ENCODE measurements at places on chromosomes 5 and 9. TPM values are rescaled to one million over a fixed set of nuclear protein-coding genes. Genes with fewer than 3 reads are reported as not detected.

DNA sequence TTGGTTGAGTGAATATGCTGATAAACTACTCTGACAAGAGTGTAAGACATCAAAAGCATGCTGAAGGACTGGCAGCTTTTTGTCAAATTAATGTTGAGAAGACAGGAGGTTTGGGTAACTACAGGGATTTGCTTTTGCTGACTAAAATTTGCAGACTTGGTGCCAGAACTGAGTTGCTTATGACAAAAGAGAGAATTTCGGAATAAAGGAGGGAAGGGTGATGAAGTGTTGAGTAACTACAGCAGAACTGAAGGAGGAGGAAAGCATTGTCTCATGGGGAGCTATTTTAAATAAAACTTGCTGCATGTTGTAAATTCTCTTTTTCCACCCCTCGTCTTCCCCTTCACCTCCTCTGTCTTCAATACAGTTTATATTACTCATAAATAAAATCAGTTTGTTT, 296.1 kb downstream of the YTHDC2 start:
- no peak for DNase-seq

- DNase-seq, result peak; percentile 92
Measured at GRCh38 chr9:4740638-4741364, at the start of gene AK3. Gene AK3 (minus strand): TSS chr9:4741202. CDS start chr9:4741087, 115 bp downstream.

- no peak for DNase-seq
Measured at GRCh38 chr5:143860211-143860610, 48.2 kb downstream of the HMHB1 start.

GRCh38 chr9:38523121-38523520, 97.3 kb downstream of the ANKRD18A start:
- no peak for DNase-seq

DNA sequence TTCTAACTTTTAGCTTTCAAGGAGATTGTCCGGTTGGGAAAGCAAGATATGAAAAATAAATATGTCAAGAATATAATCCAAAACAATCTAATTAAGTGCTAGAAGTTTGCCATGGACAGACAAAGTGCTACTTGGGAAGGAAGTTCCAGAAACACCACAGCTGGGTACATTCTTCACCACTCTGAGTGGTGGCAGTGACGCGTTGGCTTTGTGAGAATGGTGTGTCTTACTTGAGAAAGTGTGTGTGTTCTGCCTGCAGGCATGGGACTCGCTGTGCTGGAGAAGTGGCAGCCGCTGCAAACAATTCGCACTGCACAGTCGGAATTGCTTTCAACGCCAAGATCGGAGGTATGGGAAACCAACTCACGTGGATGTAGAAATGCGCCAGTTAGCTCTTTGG, 177.2 kb downstream of the PCSK5 start:
- DNase-seq, result no peak

- no peak for DNase-seq
Measured at GRCh38 chr9:28423255-28423654, 850.0 kb upstream of the C9orf72 start.

DNA sequence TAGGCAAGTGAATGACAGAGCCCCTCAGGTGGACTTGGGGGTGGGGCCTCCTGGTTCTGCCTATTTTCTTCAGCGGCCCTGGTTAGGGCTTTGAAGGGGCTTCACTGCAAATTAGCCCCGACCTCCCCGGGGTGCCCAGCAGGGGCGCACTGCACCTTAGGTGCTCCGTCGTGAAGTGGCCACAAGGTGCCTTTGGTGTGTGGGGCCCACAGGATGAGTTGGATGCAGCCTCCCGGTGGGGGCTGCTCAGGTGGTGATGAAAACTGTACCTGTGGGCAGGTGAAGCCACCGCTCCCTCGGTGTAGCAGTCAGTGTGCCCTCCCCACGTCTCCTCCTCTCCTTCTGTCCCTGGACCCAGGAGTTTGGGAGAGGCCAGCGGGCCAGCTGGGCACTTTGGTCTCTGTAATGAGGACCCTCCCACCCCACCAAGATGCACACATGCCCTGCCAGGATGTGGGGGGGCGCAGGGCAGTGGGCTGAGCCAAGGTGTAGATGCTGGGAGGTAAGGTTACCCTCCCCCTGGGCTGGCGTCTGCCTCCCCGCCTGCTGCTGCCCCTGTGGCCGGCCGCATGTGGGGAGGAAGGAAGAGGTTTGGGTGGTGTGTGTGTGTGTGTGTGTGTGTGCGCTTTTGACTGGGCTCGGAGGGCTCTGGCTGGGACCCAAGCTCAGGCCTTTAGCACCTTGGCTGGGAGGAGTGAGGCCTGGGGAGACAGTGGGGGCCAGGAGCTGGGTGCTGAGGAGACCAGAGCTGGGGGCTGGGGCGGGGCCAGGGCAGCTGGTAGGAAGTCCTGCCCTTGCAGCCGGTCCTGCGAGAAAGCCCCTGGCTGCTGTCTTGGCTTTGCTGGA, 55.6 kb downstream of the RXRA start:
- peak; percentile 56 for DNase-seq

- no peak for DNase-seq
Measured at GRCh38 chr5:147565524-147565923, 55.7 kb upstream of the DPYSL3 start.

GRCh38 chr9:128484686-128485413, 19.7 kb upstream of the GLE1 start:
- no peak for DNase-seq

GRCh38 chr9:114339130-114339908, 9.7 kb downstream of the ORM2 start:
- peak; percentile 74 for DNase-seq

DNA sequence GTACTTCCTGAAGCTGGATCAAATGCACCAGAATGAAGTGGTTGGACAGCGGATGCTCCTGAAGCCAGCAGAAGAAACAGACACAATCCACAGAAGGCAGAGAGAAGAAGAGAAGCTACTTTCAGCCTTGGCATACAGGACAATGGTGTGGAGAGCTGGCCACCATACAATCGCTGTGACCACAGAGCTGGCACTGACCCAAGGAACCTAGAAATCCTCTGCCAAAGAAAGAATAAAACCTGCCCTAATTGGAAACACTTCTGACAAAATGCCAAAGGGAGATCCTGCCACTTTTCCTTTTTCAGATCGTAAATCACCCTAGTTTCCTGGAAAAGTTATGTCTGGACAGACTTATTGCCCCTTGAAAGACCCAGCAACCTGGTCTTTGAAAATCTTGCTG, 77.8 kb downstream of the BAAT start:
- no peak for DNase-seq

- no peak for DNase-seq
Measured at GRCh38 chr9:114446036-114446435, 58.3 kb upstream of the AKNA start.

GRCh38 chr5:1673042-1673677, 126.5 kb downstream of the MRPL36 start:
- no peak for DNase-seq

GRCh38 chr5:55852503-55852902, 1.3 kb downstream of the IL31RA start:
- no peak for DNase-seq

DNA sequence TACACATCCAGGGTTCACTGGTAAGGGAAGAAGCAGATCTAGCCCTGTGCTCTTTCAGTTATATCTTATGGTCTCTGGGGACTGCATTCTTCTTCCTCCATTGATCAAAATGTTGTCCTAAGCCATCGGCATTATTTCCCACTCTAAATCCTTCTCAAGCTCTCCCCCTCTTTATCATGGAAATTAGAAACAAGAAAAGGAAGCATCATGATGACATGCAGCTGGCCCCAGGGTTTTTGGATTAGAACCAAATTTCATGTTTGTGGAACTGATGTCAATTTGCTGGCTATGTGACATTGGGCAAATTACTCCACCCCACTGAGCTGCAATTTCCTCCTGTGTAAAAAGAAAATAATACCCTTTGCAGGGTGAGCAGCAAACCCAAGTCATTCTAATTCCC, 39.5 kb downstream of the MFAP3 start:
- DNase-seq, result no peak

- DNase-seq, result no peak
Measured at GRCh38 chr9:105413525-105413924, 34.3 kb upstream of the FSD1L start.

DNA sequence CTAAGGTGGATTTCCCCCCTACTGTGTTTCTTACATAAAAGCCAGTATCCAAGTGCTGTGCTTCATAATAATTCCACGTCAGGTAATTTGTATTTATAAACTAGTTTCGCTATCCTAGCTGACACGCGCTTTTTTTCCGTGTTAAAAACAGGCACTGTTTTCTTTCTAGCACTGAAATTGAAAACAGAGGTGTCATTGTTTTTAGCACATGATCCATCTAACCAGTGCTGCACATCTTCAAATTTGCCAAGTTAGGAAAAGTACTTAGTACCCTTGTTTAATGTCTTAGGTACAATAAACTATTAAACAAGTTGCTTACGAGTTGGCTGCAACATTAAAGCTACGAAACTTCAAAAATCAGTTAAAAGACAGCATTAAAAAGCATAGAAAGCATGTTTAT, 49.9 kb downstream of the JMY start:
- DNase-seq, result no peak

DNA sequence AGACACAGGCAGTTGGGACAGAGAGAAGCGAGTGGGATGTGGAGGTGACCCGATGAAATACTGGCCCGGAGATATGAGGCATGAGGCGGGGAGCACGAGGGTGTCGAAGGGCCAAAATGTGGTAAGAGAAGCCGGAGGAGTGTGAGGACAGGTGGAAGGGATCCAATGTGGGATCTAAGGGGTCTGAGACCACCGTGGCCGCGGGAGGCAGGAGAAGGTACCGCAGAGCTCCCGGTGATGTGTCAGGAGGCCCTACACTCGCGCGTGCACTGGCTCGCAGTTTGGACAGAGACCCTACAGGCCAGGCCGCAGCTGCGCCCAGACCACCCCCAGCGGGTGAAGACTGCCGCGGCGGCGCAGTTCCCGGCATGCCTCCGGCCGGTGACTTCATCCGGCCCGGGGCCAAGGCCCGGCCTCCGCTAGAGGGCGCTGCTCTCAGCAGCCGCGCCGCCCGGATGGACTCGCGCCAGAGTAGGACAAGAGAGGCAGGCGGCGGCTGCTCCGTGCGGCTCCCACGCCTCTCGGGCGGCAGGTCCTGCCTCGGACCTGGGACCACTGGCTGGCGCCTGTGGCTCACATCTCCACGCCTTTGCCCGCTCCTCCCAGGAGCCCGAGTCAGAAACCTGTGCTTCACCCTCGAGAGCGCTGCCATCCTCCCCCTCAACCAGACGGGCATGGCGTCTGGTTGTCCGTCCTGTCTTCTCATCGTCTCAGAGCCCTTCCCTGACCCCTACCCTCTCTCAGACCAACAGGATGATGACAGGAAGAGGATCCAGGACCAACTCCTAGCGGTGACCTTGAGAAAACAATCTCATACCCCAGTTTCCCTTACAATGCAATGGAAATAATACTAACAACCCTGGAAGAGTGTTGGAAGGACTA, 35.4 kb upstream of the STING1 start:
- DNase-seq, result peak; percentile 92

DNA sequence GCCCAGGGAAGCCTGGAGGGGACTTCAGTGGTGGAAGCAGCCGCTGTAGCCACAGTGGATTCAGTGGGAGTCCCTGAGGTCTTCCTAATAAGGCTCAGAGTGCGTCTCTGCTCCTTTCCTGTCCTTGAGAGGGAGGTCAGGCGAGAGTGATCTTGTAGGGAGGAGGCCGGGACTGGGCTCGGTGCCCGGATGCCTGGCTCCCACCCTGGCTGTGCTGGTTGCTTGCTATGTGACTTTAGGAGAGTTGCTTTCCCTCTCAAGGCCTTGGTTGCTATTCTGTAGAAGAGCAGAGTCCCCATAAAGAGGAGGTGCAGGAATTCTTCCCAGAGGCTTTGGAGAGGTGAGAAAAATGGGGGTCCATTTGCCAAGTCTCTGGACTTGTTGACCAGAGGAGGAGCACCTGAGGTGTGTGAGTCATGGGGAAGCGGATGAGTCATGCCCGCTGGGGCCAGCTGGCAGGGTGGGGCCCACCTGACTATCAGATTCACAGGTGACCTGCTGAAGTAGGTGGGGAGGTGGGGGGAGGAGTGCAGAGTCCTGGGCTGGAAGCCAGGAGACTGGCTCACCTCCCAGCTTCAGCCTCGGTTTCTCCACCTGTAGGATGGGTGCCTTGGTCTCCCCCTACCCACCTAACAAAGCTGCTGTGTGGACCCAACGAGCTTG, 13.8 kb downstream of the GSN start:
- DNase-seq, result no peak

GRCh38 chr9:78559449-78559885, 262.5 kb downstream of the PSAT1 start:
- no peak for DNase-seq

- DNase-seq, result no peak
Measured at GRCh38 chr5:149610589-149611255, 29.4 kb downstream of the ARHGEF37 start.

- DNase-seq, result no peak
Measured at GRCh38 chr5:132800545-132800944, 12.6 kb upstream of the SOWAHA start.

DNA sequence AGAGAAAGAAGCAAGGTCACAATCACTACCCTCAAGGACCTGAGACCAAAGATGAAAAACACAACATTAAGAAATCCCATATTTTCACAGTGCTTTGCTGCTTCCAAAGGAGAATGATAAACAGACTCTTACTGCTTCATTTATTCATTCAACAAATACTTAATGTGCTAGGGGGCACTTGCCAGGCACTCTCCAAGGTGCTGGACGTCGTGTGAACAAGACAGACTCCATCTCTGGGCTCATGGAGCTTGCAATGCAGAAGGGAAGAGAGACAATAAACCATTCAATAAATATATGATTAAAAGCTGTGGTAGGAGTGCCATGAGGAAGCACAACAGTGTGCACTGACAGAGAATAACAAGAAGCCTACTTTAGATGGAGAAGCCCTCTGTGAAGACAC, 327.7 kb downstream of the CDK5RAP2 start:
- no peak for DNase-seq

DNA sequence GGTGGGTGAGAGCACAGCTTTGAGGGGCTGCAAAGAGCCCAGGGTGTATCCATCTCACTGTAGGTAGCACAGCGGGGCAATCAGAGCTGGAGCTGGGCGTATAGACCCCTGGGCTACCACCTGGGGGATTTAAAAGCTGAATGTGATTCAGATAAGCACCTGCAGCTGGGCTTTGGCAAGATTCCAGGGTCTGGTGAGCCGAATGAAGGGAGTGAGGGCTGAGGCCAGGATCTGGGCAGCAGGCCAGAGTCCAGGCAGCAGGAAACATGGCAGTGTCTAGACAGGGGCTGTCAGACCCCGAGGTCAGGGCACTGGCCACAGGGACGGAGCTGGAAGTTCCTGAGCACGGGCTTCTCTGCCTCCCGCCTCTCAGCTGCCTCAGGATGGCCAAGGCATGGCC, 8.7 kb downstream of the ASS1 start:
- no peak for DNase-seq

Gene SLC34A3
- total RNA-seq, result not detected

Gene GIN1
- total RNA-seq, result 16.9 TPM

Gene TYRP1
- not detected for total RNA-seq

Gene ZNF608
- total RNA-seq, result 17.4 TPM

Gene TAF11L10
- total RNA-seq, result not detected

Gene ABLIM3
- total RNA-seq, result not detected

Gene ARRDC3
- 95.4 TPM for total RNA-seq

Gene HMCN2
- not detected for total RNA-seq

Gene SLC35D2
- total RNA-seq, result 16.2 TPM

Gene MTREX
- 94.0 TPM for total RNA-seq

Gene ECM2
- not detected for total RNA-seq

Gene LHX3
- 0.19 TPM for total RNA-seq

Gene STX17
- 40.2 TPM for total RNA-seq

Gene PRDM9
- total RNA-seq, result not detected

Gene PFN3
- total RNA-seq, result not detected

Gene PCA3
- not detected for total RNA-seq

Gene BAAT
- total RNA-seq, result not detected
